ENCODE measurements at places on chromosomes 2 and 18. TPM values are rescaled to one million over a fixed set of nuclear protein-coding genes. Genes with fewer than 3 reads are reported as not detected.

GRCh38 chr2:181978351-181979150, 7.1 kb upstream of the PPP1R1C start:
- no peaks in the 10 kb centered on the region for H3K36me3 ChIP-seq
- H3K4me3 ChIP-seq, result no peak overlapping the region
- no peak for DNase-seq
- no peaks in the 10 kb centered on the region for H3K27me3 ChIP-seq

Gene REG1B
- not detected for polyA plus RNA-seq

DNA sequence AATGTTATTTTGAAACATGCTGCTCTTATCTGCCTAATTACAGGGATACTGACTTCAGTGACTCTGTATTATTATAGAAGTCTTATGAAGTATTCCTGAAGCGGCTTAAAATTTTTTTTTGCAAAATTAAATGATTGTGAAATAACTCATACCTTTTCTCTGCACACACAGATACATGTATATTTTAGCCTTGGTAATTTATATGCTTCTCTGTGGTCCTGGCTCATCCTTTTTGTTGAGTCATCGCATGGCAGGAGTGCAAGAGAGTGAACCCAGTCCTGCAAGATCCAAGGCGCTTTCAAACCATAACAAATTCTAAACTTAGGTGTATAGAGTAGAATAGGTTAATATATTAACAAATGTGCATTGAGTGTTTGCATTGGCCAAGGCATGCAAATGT, 8.6 kb downstream of the CCNT2 start:
- H3K4me3 ChIP-seq, result no peak overlapping the region
- no peak for DNase-seq
- H3K27ac ChIP-seq, result no peak overlapping the region

Gene HOXD12
- polyA plus RNA-seq, result not detected

DNA sequence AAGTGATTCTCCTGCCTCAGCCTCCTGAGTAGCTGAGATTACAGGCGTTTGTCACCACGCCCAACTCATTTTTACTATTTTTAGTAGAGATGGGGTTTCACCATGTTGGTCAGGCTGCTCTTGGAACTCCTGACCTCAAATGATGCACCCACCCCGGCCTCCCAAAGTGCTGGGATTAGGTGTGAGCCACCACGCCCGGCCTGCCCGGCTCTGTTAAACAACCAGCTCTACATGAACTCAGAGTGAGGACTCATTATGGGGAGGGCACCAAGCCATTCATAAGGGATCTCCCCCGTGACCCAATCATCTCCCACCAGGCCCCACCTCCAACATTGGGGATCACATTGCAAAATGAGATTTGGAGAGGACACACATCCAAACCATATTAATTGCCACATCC, 8.8 kb downstream of the ATIC start:
- H3K4me3 ChIP-seq, result no peak overlapping the region
- peaks cover 27% of the 10 kb centered on the region for H3K36me3 ChIP-seq
- no peaks in the 10 kb centered on the region for H3K27me3 ChIP-seq
- H3K4me1 ChIP-seq, result no peaks in the 10 kb centered on the region

GRCh38 chr2:204652063-204652462, 106.8 kb downstream of the PARD3B start:
- H3K36me3 ChIP-seq, result no peaks in the 10 kb centered on the region
- no peaks in the 10 kb centered on the region for H3K4me1 ChIP-seq
- DNase-seq, result no peak

- no peak for DNase-seq
- peaks cover 3% of the 10 kb centered on the region for H3K4me1 ChIP-seq
- H3K4me3 ChIP-seq, result no peak overlapping the region
- H3K27ac ChIP-seq, result no peak overlapping the region
- H3K36me3 ChIP-seq, result no peaks in the 10 kb centered on the region
Measured at GRCh38 chr18:77178559-77178958, 46.0 kb upstream of the MBP start.

Gene SH2D6
- polyA plus RNA-seq, result 2.1 TPM

Gene DUSP2
- polyA plus RNA-seq, result 10.7 TPM

DNA sequence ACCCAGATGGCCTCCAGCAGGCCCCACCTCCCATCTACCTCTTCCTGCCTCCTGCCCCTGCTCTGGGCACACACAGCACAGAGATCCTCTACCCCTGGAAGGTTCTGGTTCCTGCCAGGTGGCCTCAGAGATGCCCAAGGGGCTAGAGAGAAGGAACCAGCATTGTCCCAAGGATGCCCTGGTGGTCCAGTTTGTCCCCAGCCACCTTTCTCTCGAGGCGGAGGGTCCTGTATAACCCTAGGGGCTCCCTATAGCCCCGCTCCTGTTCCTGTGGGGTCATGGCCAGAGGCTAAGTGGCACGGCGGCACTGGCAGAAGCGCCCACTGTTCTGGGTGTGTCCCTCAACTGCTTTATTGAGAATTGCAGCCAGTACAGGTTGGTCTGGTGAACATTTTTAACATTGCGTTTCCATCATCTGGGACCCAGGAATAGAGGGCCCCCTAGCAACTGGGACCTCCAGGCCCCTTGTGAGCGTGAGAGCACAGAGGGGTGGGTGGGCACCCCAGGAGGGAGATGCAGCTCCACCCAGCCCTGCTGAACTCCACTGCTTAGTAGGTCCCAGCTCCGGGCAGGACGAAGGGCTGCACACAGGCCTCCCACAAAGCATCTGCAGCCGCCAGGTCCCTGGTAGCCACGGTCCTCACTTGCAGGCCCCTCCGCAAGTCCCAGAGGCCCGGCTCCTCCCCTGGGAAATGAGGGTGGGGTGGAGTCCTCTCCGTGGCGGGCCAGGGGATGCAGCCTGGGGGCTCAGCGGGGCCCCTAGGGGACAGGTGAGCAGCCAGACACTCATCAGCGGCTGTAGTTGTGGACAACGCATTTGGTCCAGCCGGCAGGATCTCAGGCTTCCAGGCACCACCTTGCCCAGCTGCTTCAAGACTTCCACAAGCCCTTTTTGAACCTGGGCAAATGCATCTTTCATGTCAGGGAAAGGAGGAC, 33.1 kb downstream of the GPC1 start:
- H3K4me1 ChIP-seq, result peaks cover 34% of the 10 kb centered on the region
- no peak overlapping the region for H3K4me3 ChIP-seq
- no peak overlapping the region for H3K27ac ChIP-seq
- H3K36me3 ChIP-seq, result peaks cover 56% of the 10 kb centered on the region
- H3K27me3 ChIP-seq, result no peaks in the 10 kb centered on the region
- no peak for DNase-seq

GRCh38 chr18:77068321-77069312, 64.0 kb downstream of the MBP start:
- DNase-seq, result peak; percentile 38
- peaks cover 14% of the 10 kb centered on the region for H3K4me1 ChIP-seq
- H3K36me3 ChIP-seq, result no peaks in the 10 kb centered on the region
